Stimulated activated CD8-positive, alpha-beta memory T cell treated with anti-CD3 and anti-CD28 coated beads, Interleukin-4, amount 100 ng/mL, for 1 hour (primary cell): ENCODE measurements at places on chromosomes 6 and 20.

GRCh38 chr20:38338849-38339520 lies 7.3 kb upstream of the LBP start:
- no peak for DNase-seq

DNA sequence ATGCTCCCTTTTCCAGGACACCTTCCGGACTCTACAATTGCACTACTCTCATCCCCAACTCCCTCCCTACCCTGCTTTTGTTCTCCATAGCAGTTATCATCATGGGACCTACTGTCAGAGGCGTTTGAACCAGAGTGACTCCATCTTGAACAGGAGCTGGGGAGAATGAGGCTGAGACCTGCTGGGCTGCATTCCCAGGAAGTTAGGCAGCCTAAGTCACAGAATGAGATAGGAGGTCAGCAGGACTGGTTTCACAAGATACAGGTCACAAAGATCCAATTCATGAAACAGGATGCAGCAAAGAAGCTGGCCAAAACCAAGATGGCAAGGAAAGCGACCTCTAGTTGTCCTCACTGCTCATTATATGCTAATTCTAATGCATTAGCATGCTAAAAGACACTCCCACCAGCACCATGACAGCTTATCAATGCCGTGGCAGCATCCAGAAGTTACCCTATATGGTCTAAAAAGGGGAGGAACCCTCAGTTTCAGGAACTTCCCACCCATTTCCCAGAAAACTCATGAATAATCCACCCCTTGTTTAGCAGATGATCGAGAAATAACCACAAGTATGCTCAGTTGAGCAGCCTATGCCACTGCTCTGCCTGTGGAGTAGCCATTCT lies 15.6 kb downstream of the SLC13A3 start:
- DNase-seq, result no peak

DNA sequence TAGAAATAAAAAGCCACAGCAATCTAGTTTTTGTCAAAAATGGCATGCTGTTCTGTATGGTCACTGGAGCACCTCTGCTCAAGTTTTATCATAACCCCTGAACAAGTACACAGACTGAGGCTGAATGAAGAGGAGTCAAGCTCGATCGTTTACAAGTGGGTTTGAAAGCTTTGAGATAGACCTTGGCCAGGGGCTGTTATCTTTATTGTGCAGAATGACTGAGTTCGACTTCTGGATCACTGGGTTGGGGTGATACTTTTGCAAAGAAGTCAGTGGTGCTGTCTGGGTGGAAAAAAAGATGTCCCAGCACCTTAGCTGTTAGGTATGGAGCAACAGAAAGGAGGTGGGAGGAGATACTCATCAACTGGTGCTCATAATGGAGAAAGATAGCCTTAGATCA lies 446.0 kb downstream of the HACE1 start:
- no peak for DNase-seq

- no peak for DNase-seq
Measured at GRCh38 chr20:50130995-50131394, 18.0 kb upstream of the UBE2V1 start.

- DNase-seq, result no peak
Measured at GRCh38 chr20:35886537-35886936, 67.8 kb downstream of the SCAND1 start.

DNA sequence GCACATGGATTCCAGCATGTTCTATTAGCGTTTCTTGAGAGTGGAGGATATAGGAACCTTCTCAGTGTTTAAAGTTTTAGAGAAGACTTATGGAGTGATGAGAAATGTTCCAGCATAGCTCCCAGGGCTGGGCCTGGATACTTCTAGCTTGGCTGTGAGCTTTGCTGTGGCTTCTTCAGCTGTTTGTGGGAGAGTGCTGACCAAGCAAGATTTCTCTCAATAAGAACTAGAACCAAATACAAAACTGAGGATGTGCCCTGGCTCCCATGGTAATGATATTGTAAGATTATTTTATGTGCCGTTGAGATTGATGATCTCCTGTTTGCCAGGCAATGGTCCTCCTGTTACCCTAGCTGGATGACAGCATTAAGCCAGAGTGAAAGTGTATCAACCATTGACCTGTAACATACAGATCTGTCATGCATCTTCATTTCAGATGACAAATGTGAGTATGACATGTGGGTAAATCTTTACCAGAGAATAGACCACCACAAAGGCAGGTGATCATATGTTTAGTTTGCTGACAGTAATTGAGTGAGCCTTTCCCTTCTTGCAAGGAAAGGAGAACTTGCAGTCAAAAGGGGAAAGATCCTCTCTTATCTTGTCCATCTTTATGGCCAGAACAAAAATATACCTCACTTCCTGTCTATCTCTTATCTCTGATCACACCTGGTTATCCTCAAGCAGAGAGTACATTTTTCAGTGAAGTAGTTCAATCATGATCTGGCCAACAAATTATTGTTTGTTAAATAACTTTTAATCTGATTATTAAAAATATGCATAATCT lies 180.1 kb downstream of the SLC24A3 start:
- DNase-seq, result no peak

- DNase-seq, result no peak
Measured at GRCh38 chr6:124423621-124424020, 538.6 kb upstream of the RNF217 start.

DNA sequence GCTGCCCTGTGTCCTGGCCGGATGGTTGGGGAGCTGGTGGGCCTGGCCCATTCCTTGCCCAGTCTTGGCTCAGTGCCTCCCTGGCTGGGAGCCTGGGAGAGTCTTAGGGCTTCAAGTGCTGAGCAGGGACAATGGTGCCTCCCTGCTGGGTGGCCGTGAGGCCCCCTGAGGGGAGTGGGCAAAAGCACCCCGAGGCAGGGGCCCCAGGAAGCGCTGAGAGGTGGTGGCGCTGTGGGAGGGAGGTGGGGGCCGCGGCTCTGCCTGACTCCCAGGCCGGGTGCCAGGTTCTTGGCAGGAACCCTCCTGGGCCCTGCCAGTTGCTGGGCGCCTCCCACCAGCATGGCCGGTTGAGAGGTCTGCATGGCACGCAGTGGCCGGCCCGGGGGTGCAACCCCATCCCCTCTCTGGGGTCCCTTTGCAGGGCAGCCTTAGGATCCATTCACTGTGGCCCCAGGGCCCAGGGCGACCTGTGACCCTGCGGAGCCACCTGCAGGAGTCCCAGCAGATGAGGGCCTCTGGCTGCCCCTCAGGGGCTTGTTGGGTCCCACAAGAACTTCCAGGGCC lies 9.2 kb upstream of the RPS21 start:
- no peak for DNase-seq

DNA sequence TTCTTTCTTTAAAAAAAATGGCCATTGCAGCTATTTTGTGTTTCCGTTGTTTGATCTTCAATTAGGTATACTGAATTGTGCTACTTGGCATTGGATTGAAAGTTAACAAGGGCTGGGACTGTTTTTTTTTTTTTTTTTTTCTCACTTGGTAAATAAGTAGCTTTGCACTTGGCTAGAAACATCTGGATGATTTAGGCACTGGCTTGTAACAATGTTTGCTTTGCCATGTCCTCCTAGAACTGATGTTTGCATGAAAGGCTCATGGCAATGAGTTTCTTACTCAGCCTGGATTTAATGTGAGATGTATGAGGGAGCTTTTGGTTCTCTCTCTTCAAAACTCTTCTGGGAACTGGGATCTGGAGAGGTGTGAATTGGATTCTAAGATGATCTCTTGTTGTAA lies 414.1 kb downstream of the CDH26 start:
- no peak for DNase-seq
